ENCODE measurements at places on chromosomes 12 and 14.

DNA sequence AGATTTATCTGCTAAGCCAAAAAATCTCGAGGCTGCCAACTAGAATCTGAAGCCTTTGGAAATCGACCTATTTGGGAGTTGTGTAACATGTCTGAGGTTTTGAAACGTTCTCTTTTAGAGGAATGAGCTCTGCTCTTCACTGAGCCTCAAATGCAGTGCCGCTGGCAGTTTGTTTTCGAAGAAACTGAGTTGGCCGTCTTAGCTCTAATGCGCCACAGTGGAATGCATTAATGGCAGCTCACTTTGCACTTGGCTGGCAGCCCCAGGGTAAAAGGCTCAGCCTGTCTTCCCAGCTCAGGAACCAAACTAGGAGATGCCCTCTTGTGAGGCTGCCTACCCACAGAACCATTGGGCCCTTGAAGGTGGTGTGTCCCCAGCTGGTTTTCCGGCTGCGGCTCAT lies 53.8 kb downstream of the SFSWAP start:
- no peak for DNase-seq

DNA sequence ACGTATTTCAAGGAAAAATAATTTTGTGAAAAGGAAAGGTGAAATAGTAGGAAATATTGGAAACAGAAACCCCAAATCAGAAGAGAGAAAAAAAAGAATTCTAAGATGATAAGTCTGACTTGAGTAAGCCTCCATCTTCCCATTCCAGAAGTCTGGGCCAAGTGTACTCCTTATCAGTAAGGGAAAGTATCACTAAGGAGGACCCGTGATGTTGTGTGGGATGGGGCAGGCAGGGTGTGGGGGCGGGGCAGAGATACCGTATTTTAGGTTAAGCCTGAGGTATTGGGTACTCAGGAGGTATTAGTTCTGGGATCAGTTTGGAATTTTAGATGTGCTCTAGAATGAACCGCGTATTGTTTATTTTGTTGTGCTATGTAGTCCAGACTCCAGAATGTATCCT lies 33.8 kb upstream of the PSMA6 start:
- no peak for DNase-seq

DNA sequence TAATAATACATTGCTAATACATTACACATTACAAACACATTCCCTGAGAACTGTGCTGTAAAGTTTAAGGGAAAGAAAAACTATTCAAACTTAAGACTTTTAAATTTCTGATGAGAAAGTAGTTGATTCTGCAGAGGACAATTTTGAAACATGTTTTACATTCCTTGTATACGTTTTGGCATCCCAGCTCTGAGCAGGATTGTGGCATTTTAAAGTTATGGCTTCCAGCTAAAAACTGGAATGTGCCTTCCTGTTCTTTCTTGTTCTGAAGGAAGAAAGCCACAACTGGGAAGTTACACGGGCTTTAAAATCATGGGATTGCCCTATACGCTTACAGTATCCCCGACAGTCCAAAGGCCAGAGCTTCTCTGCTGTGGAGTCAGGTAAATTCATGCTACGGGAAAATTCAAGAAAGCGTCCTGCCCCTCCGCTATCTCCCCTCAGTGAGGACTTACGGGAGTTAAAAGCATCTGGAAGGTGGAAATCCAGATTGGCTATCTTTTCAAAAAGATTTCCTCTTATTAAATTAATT lies 10.8 kb upstream of the KLHL42 start:
- no peak for DNase-seq

DNA sequence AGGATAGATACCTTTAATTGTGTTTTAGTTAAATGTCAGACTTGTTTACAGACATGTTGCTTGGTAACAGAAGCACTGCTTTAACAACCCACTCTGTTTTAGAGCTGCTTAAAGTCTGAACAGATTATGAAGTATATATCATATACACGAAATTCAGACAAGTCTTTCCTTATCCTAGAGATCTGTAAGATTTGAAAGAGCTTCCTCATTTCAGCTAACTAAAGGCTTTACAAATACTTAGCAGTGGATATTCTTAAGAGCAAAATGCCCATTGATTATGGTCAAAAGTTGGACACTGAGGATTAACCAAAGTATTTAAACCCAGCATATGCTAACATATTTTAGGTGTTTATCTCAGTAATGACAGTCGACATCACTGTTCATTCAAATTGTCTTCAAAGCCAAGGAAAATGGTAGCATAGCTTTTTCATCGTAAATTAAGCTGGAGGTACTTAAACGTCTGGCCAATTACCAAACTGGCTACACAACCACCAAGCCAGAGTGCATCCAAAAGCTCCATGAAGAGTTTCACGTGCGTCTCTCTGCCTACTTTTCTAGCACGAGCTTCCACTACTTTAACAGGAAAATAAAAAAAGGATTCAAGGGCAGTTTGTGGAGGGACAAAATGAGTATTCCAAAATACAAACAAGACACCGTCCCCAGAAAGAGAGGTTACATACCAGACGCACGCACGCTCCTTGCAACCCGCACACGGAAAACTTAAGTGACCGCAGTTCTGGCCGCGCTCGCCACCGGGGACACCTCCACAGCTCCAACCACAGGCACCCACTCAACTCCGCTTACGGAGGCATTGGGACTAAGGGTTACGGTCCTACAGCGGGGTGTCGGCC lies 565 bp downstream of the CEP83 start:
- peak; percentile 57 for DNase-seq

GRCh38 chr12:11839091-11839641 lies 189.7 kb downstream of the ETV6 start:
- DNase-seq: no peak

DNA sequence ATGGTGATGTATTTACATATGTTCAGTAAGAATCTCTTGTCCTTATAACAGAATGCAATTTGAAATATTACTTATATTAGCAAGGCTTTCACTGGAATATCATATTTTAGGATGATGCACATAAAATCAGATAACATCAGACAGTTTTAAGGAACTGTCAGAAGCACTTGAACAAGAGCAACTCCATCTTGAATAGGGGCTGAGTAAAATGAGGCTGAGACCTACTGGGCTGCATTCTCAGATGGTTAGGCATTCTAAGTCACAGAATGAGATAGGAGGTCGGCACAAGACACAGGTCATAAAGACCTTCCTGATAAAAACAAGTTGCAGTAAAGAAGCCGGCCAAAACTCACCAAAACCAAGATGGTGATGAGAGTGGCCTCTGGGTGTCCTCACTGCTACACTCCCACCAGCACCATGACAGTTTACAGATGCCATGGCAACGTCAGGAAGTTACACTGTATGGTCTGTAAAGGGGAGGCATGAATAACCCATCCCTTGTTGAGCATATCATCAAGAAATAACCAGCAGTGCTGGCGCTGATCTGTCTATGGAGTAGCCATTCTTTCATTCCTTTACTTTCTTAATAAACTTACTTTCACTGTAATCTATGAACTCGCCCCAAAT lies 27.6 kb upstream of the ETV6 start:
- peak; percentile 44 for DNase-seq

GRCh38 chr12:16163146-16163545 lies 114.3 kb downstream of the SLC15A5 start:
- DNase-seq: no peak

GRCh38 chr12:12898136-12898717 lies 6.9 kb downstream of the GPRC5A start:
- no peak for DNase-seq

- no peak for DNase-seq
These were observed 271.0 kb upstream of the RTL1 start for GRCh38 chr14:101174522-101174838.

- DNase-seq: no peak
These were observed 127.6 kb downstream of the SLC8A3 start for GRCh38 chr14:70061108-70061507.

DNA sequence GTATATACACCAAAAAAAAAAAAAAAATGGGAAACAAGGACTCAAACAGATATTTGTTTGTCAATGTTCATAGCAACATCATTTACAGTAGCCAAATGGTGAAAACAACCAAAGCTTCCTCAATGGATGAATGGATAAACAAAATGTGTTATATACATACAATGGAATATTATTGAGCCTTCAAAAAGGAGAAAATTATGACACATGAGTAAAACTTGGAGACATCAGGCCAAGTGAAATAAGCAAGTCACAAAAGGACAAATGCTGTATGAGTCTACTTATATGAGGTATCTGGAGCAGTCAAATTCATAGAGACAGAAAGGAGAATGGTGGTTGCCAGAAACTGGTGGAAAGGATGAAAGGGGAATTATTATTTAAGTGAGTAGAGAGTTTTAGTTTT lies 7.8 kb downstream of the RNASE9 start:
- no peak for DNase-seq

DNA sequence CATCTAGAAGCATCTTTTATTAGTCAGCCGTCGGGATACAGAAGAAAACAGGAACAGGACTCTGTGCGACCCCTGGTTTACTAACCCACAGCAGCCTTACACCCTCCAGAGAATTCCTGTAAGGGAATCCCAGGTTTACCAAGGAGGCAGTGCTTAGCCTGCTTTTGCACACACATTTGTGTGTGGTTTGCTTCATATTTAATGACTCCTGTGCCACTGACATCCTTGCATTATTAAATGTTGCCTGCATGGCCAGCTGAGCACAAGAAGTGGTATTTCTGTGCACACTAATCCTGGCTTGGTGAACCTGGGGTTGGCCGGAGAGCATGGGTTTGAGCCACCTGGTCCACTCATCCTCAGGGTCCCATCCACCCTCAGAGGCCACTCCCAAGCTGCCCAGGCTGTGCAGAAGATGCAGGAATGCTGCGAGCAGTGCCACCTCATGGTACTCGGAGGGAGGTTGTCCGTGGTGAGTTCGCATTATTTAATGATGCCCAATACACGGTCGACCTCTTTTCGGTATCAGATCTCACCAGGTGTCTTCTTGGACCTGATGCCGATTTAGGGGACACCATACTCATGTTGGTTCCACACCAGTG lies 152.4 kb upstream of the RTL1 start:
- DNase-seq: no peak

GRCh38 chr14:73761618-73762355 lies 47.6 kb upstream of the PNMA1 start:
- DNase-seq: no peak

GRCh38 chr12:131061041-131061806 lies 107.5 kb downstream of the ADGRD1 start:
- no peak for DNase-seq

DNA sequence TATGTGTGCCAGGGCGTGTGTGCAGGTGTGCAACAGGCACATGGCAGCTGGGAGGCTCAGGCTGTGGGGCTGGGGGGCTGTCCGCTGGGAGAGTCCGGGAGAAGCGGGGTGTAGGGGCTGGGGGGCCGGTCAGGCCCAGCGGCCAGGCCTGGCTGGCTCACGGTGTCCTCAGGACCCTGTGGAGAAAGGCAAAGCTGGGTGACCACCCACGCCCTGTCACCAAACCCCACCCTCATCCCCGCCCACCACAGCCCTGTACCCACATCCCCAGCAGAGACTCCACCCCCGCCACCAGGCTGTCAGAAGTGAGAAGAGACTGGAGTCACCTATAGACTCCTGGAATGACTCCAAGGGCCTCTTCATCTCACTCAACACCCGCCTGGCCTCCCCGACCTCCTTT lies 85.3 kb downstream of the SCARB1 start:
- no peak for DNase-seq

- no peak for DNase-seq
These were observed 53.9 kb downstream of the SMUG1 start for GRCh38 chr12:54134850-54135249.

DNA sequence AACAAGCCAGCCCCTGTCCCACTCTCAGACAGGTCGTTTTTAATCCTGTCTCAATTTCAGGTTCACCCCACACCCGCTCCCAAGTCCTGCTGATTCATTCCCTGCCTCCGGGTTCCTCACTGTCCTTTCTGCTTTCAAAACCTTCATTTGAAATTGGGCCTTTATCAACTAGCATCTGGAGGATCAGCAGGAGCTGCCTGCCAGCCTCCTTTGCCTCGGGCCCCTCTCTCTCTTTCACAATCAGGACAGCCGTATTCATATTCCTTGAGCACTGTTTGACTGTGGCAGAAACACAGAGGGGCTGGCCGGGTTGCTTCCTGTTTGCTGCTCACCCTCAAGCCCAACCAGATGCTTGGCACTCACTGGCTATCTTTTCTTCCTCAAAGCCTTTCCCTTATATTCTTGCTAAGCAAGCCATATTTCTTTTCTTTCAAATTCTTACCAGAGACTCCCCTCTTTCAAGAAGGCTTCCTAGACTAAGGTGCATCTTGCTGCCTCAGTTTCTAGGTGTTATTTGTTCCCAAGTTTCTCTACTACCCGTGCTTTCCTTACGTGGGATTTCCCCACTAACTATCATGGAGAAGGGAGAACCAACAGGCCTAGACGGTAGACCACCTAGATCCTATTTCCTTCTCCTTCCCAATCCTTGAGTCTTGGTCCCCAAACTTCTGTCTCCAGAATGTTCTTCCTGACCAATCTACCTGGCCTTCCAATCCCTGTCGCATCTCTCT lies 3.0 kb downstream of the GALNT6 start:
- DNase-seq: no peak

GRCh38 chr12:94621662-94622359 lies 28.5 kb downstream of the TMCC3 start:
- DNase-seq: no peak

- DNase-seq: no peak
These were observed 359.9 kb downstream of the ADGRD1 start for GRCh38 chr12:131313635-131314034.

GRCh38 chr14:33480887-33481184 lies 470.0 kb downstream of the EGLN3 start:
- DNase-seq: no peak

- no peak for DNase-seq
These were observed 113.3 kb downstream of the PTPRO start for GRCh38 chr12:15435597-15435996.

- DNase-seq: no peak
These were observed 144.2 kb downstream of the ALG10 start for GRCh38 chr12:34166427-34167060.

GRCh38 chr14:26773906-26774593 lies 176.2 kb upstream of the NOVA1 start:
- no peak for DNase-seq

- no peak for DNase-seq
These were observed 80.8 kb downstream of the GALNT9 start for GRCh38 chr12:132248453-132249167.

- DNase-seq: peak; percentile 40
These were observed at the start of gene SPTB for GRCh38 chr14:64879635-64880220. SPTB (minus strand) TSS chr14:64879907; CDS start chr14:64823094, 56,813 bp downstream.

- no peak for DNase-seq
These were observed 67.6 kb upstream of the SLC38A4 start for GRCh38 chr12:46893434-46893833.

GRCh38 chr12:54136844-54137580 lies 51.8 kb downstream of the SMUG1 start:
- DNase-seq: no peak

GRCh38 chr12:121036810-121037326 lies 2.2 kb downstream of the OASL start:
- DNase-seq: no peak

GRCh38 chr14:81743605-81744004 lies 210.0 kb upstream of the SEL1L start:
- DNase-seq: no peak

- DNase-seq: no peak
These were observed 266.0 kb upstream of the CRY1 start for GRCh38 chr12:107359382-107359781.

DNA sequence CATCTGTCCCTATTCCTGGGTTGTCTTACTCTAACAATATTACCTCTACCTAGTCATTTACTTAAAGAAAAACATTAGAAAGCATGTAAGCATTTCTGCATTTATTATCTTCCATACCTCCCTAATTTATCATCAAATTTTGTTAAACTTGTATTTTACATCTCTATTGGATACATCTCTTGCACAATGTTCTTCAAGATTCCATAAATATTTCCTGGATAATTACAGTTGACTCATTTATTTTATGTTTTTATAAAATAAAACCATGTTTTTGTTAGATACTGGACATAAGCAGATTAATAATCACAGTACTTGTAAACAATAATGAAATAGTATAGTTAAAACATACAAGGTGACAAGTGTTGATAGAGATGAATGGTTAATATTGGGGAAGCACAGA lies 209.0 kb downstream of the TMTC3 start:
- DNase-seq: no peak

All from NAMALWA (cell line).